ENCODE measurements at places on chromosomes 1 and 21. TPM values are rescaled to one million over a fixed set of nuclear protein-coding genes. Genes with fewer than 3 reads are reported as not detected.

The FCRL1 gene
- not detected for total RNA-seq

GRCh38 chr1:231724876-231725647, 98.5 kb downstream of the DISC1 start:
- DNase-seq: no peak

- DNase-seq: no peak
These were observed 54.5 kb upstream of the MRPS6 start for GRCh38 chr21:34018910-34019309.

The NBPF3 gene
- 23.6 TPM for total RNA-seq
